ENCODE measurements at places on chromosomes 12 and 14. TPM values are rescaled to one million over a fixed set of nuclear protein-coding genes. Genes with fewer than 3 reads are reported as not detected.

DNA sequence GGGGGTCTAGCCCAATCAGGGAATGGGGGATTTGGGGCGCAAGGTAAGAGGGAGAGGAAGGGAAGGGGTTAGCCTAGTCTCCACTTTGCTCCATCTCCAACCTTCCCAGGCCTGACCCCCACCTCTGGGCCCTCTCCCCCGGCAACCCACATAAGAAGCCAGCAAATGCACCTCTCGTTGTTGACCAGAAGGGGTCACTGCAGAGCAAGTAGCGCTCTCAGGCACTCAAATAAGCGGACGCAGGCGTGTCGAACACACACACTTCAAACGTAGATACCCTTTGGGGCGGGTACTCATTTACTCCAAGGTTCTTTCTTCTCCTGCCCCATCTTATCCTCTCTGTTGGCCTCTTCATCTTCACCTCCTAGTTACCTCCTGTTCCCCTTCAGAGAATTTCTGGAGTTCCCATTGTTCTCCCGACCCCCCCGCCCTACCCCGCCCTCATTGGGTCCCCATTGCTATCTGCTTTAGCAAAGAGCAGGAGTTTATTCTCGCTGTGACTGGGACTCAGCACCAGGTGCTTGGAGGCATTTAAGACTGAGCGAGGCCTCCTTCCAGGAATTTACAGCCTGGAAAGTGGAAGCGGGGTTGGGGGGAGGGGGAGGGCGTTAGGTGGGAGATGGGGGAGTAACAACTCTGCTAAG is 1.5 kb upstream of the SRRM4 start:
- no peak for DNase-seq

GRCh38 chr12:5003025-5003666 is 40.5 kb upstream of the KCNA5 start:
- DNase-seq = peak; percentile 8

- no peak for DNase-seq
Measured at GRCh38 chr12:7004287-7004803, 13.9 kb downstream of the LPCAT3 start.

The WNT1 gene
- not detected for total RNA-seq

The SUOX gene
- total RNA-seq = 1.3 TPM

DNA sequence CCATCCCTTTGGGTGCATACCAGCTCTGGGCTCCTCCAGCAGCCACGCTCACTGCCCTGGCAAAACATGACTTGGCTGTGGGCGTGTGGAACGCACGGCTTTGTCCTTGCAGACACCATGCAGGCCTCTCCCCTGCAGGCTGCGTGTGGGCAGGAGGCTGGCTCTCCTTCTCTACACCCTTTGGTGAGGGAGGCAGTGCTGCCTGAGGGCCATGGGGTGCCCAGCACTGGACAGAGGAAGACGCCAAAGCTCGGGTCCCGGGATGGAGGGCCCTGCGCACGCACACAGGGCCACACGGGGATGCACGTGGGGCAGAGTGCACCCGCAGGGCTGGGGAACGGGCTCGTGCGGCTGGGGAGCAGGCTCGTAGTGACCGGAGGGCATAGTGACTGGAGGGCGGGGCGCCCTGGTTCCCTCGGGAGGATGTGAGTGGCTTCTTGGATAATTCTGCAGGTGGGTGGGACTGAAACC is 89.7 kb downstream of the ADGRD1 start:
- DNase-seq = no peak

DNA sequence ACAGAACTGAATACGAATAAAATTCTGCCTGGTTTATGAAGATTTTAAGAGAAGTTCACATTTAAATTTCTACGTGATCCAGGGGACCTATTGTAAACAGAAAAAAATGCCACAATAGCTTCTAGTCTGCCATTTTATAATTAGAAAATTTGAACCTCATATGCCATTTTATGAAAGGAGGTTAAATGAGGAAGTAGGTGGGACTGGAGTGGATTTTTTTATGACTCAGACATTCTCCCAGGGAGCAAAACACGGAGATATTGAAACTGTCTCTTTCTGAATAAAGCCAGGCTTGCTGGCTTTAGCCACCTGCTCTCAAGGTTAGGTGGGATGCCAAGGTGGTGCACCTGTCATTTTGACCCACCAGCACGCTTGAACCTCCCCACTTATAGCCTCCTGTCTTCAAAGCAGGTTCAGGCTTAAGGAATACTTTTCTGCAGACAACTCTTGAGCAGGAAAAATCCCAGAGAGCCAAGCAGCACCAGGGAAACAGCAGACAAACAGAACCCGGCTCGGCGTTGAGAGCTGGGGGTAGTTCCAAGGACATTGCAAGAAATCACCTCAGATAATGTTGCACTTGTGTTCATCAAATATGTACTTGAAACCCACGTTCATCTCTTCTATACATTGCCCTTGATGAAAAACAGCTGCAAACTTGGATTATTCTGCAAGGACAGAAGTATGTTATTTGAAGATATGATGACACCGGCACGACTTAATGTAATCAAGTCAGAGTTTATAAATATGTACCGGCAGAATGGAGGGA is 203.7 kb downstream of the PPM1H start:
- no peak for DNase-seq

GRCh38 chr14:53215101-53215500 is 62.0 kb upstream of the DDHD1 start:
- DNase-seq = no peak

The RPL10L gene
- total RNA-seq = not detected

DNA sequence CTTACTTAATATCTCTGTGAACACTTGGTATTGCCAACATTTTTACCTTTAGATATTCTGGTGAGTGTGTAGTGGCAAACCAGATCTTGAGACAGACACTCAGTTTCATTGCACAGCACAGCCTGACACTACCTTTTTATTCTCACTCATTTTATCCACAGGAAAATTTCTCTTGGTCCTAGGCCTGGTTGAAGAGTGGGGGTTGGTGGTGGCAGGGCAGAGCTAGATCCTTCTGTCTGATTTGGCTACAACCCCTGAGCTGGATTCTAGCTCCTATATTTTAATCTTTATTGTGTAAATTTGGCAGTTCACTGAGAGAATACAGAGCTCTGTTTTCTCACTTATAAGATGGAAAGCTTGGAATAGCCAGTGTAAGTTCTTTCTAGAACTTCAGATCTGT is 396.9 kb downstream of the LRIG3 start:
- no peak for DNase-seq

- no peak for DNase-seq
Measured at GRCh38 chr14:95906591-95906990, 30.0 kb downstream of the TUNAR start.

DNA sequence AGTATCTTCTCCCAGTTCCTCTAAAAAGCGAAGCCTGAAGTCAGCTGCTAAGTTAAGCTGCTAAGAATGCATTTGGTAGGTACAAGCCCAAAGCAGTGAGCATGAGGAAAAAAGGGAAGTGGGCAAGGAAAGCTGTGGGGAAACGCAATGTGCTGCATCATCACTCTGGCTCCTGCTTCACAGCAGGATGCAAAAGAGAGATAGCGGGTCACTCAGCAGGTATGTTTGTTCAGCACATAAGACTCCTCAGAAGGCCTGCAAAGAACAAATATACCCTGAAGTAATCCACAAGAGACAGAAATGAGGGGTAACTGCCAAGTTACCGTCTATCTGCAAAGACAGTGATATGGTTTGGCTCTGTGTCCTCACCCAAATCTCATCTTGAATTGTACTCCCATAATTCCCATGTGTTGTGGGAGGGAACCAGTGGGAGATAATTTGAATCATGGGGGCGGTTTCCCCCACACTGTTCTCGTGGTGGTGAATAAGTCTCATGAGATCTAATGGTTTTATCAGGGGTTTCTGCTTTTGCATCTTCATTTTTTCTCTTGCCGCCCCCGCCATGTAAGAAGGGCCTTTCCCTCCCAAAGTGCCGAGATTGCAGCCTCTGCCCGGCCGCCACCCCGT is 127.4 kb upstream of the EGLN3 start:
- no peak for DNase-seq

- no peak for DNase-seq
Measured at GRCh38 chr14:53055003-53055402, 98.1 kb downstream of the DDHD1 start.

DNA sequence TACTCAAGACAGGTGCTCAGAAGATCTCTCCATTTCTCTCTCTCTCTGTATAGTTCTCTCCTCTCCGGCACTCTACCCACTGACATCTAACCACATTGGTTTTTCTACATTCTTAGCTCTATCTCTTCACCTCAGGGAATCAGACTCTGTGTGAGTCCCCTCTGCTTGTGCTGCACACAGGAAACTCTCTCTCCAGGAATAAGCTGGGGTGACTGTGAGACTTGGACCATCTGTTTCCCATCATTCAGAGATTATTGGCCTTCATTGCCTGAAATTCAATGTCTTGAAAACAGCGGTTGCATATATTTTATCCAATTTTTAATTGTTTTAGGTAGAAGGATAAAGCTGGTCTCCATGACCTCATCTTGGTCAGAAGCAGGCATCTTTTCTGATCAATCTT is 105.0 kb downstream of the SLC35F4 start:
- no peak for DNase-seq

DNA sequence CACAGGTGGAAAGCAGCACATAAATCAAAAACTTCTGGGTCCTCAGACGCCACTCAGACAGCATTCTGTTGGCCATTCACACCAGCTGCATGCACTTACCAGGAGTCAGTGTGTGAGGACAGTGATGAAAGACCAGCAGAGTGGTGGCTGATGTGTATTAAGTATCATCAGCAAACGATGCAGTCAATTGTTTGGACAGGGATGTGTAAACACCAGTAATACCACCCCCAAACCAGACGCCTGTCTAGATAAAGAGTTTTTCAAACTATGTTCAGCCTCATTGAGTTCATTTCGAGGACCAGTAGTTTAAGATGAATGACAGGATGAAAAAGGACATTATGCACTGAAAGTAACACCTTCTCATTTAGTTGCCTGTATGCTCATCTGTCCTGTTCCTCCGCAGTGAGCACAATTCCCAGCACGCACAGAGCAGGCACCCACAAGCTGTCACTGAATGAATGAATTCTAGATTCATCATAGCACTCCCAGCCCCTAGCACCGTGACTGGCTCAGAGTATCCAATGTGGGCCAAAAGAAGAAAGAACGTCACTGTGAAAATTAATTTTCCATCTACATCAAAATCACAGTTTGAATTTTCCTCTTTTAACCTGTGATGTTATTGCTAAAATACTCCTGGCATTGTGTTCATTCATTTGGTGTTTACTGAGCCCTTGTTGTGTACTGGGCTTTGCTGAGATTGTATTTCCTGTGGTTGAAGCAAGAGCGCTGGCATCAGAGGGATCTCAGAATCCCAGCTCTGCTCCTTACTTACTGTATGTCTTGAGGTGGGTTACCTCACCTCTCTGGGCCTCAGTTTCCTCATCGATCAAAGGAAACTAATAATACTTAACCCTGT is 124.8 kb upstream of the NOS1 start:
- DNase-seq = no peak

DNA sequence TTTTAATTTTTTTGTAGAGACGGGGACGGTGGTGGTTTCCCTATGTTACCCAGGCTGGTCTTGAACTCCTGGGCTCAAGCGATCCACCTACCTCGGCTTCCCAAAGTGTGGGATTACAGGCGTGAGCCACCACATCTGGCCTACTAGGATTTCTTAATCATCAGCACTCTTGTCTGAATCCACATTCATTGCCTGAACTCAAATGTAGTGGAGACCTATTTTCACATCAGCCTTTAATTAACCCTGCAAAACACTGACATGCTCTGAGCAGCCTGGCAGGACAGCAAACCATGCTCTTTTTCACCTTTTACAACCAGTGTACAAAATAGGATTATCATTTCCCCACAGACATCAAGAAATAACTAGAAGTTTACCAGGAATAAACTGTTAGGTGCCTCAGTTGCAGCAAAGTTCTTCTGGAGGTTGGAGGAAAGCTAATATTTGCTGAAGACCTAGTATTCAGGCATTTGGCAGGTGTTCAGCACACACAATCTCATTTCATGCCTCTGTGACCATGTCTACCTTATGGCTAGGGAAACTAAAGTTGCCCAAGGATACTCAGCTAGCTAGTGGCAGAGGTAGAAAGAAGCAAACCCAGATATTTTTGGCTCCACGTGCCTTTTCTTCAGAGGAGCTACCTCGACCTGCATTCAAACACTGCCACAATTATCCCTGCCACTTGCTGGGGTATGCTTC is 37.7 kb downstream of the CFL2 start:
- no peak for DNase-seq

The GLIPR1L2 gene
- 0.20 TPM for total RNA-seq

DNA sequence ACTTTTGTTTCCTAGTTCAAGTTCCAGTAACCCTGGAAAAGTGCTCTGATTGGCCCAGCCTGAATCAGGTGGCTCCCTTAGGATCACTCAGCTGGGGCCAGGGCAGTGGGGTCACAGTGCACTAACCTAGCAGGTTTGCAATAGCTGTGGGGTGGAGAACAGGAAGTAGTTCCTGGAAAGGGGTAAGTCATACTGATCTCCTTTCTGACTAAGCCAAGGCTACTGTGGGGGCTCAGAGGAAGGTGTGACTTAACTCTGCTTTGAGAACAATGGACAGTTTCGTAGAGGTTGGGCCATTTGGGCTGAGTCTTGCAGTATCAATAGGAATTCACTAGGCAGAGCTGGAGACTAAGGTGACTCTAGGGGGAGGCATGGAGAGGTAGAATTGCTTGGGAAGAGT is 89.4 kb downstream of the KIF26A start:
- no peak for DNase-seq

DNA sequence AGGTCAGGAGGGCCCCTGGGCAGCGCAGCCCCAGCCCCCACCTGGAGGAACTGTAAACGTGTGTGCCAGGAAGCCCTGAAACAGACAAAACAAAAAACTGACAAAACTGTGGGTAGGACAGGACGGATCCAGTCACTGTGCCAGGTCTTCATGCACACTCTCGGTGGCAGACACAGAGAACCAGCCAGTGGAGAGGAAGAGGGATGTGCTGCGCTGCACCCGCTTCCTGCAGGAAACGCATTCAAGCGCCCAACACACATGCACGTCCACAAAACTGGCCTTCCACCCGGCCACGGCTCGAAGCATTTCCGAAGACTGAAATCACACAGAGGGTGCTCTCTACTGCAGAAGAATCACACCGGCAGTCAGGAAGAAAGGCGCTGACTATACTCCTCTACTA is 16.9 kb downstream of the BRF1 start:
- DNase-seq = no peak

DNA sequence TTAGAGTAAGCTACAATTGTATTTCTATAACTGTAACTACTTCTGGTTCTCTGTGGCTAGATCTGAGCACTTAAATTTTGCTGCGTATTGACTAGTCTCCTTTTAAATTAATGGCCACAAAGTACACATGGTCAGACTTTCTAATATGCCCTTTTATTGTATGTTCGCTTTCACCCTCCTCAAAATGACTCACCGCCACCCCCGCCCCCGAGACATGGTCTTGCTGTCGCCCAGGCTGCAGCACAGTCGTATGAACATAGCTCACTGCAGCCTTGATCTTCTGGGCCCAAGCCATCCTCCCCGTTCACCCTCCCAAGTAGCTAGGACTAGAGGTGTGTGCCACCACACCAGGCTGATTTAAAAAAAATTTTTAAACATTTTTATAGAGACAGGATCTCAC is 11.8 kb downstream of the MTERF2 start:
- no peak for DNase-seq
